ENCODE measurements at places on chromosomes 16 and 17. TPM values are rescaled to one million over a fixed set of nuclear protein-coding genes. Genes with fewer than 3 reads are reported as not detected.

Gene ZNF205
- total RNA-seq, result 10.8 TPM

Gene NIP7
- total RNA-seq, result 55.8 TPM

Gene C1QTNF1
- 53.9 TPM for total RNA-seq

Gene TMEM98
- 48.2 TPM for total RNA-seq

Gene CHST6
- total RNA-seq, result 0.34 TPM

Gene TEX14
- 0.29 TPM for total RNA-seq

Gene PABPN1L
- not detected for total RNA-seq

Gene CPNE2
- total RNA-seq, result 45.5 TPM

Gene KRT25
- not detected for total RNA-seq

Gene MYOCD
- total RNA-seq, result 0.49 TPM

Gene HOXB1
- not detected for total RNA-seq

Gene TOX3
- total RNA-seq, result 0.64 TPM

Gene NTN1
- total RNA-seq, result 0.42 TPM

Data from A549 treated with GW870086 at 1 μM for 4 hours (cell line).